GDM1 (cell line): ENCODE measurements at places on chromosomes 11 and 22.

GRCh38 chr22:17703811-17704210, 65.3 kb downstream of the BCL2L13 start:
- no peak for DNase-seq

DNA sequence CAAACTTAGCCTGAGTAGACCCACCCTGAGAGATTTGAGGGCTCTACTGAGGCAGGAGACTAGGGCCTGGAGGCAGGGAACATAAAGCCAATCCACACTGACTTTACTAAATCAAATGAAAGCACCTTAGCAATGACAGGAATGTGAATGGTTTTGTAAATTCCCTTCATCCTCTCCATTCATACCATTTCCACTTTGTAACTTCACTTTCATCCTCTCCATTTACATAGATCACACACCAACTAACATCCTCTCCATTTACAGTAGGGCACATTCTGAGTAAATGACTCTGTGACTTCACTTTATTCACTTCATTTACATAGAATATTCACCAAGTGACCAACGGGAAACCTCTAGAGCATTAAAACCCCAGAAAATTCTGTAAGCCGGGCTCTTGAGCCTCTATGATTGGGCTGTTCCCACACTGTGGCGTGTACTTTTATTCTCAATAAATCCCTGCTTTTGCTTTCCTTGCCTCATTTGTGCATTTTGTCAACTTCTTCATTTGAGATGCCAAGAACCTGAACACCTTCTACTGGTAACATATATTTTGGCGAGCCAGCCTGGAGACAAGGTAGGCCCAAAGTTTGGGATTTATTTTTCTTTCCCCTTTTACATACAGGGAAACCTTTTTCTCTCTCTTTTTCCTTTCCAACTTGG, 82.9 kb downstream of the PIWIL4 start:
- DNase-seq = no peak

- DNase-seq = peak; percentile 29
Observed at GRCh38 chr22:50399751-50400331, 56.7 kb downstream of the PPP6R2 start.

DNA sequence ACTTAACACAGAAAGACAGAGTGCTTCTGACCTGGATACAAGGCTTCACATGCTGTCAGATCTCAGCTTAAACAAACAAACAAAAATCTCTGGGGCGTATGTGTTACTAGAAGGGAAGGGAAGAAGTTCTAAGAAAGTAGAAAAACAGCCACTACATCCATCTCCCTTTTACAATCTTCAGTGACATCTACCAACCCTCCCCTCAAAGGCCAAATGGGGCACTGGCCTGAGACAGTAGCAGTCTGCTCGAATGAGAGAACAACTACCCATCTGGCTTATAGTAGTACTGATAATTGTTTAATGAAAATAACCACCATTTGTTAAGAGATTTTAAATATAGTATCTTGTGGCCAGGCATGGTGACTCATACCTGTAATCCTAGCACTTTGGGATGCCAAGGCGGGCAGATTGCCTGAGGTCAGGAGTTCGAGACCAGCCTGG, 29.4 kb downstream of the CCDC83 start:
- DNase-seq = no peak

- no peak for DNase-seq
Observed at GRCh38 chr11:86916330-86916729, 38.9 kb downstream of the FZD4 start.

DNA sequence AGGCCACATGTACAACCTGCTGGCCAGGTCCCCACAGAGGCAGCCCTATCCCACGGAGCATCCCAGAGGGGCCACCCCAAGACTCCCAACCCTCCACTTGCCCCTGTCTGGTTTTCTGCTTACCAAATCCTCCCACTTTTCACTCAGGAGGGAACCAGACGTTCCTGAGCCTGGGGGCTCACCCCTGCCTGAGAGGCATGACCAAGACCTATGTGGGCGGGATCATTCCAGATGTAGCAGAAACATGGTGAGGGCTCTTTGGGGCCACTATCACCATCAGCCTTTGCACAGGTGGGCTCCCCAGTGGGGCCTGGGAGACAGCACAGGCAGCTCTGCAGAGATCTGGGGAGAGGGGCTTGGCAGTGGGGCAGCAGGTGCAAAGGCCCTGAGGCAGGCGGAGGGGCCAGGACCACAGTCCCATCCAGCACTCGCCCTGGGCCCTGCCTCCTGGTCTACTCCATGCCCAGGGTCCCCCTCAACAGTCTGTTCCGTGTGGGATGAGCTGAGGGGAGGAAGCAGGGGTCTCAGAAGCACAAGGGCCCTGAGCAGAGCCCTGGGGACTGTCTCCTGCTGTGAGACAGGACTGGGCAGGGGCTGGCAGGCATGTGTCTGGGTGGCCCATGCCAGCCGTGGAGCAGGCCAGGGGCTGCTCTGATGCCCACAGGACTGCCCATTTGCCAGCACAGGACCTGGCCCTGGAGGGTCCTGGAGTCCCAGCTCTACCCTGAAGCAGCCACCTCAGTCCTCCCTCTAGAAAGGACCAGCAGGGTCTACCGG, 9.4 kb downstream of the PIM3 start:
- DNase-seq = no peak

DNA sequence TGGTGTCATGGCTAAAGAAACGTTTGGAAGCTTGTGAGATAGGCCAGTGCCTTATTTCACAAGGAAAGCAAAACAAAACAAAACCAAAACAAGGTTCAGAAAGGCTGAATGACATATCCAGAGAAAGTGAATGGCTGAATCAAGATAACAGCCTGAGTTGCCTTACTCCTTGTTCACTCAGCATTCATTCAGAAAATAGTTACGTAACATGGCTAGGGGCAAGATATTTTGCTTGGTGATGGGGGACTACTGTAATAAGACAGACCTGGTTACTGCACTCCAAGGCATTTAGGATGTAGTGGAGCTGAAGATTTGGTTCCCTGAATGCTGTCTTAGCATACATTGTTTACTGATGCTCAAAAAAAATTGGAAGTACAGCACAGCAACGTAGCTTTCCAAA, 47.7 kb downstream of the C11orf91 start:
- no peak for DNase-seq

- no peak for DNase-seq
Observed at GRCh38 chr11:20771681-20772080, 102.3 kb downstream of the NELL1 start.

DNA sequence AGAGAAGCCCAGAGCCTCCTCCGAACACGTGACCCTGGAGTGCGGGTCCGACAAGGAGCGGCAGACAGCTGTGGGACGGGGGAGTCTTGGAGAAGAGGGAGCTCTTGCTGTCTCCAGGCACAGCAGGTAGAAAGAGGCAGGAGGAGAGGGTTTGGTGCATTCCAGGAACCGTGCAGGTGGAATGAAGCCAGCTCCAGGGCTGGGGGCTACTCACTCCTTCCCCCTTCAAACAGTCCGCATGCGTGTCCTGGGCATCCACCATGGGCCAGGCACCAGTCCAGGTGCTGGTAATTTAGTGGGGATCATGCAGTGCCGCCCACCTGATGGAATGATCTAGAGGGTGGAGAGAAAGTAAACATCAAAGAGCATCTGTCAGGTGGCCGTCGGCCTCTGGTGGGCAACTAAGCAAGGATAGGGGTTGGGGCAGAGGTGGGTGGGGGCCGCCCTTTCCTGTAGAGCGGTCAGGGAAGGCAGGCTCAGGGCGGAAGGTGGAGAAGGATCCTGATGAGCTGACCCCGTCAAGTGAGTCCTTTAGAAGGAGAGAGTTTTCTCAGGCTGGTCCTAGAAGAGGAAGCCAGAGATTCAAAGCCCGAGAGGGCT, 850.0 kb downstream of the TBC1D22A start:
- no peak for DNase-seq

DNA sequence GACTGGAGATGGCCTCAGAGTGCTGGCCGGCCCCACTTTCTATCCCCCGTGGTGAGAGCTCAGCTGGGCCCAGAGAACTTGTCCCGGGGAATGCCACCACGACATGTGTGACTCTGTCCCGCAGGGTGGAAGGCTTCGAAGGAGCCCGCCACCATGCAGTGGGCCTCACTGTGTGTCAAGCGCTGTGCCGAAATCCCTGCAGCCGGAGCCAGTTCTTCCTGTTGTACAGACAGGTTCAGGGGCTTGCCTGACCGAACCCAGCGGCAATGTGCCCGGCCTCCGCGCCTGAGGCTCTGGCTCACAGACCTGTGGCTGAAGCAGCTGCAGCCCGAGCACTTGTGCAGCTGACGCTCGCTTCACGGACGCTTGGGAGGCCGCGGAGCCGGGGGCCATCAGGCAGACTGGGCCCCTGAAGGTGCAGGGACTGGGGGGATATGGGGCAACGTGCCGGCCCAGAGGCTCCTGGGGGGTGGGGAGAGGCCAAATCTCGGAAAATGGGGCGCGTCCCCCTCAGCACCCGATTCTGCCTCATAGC, 650 bp downstream of the PPM1F start:
- DNase-seq = no peak

GRCh38 chr11:13216019-13216710, 61.4 kb upstream of the BMAL1 start:
- DNase-seq = peak; percentile 59

DNA sequence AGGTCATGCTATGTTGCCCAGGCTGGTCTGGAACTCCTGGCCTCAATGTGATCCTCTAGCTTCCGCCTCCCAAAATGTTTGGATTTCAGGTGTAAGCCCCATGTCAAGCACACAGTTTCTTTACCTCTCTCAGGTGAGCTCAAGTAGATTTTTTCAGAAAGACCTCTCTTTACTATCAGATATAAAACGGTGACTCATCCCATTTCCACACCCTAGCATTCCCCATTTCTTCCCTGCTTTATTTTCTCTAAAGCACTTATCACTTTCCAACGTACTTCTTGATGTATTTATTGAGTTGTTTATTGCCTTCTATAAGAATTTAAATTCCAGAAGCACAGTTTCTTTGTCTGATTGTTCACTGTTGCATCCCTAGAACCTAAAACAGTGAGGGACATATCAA, 3.7 kb downstream of the TSG101 start:
- DNase-seq = no peak

- DNase-seq = no peak
Observed at GRCh38 chr22:39251762-39252460, 7.1 kb upstream of the PDGFB start.

- DNase-seq = no peak
Observed at GRCh38 chr22:23803001-23803819, 16.4 kb downstream of the SMARCB1 start.

DNA sequence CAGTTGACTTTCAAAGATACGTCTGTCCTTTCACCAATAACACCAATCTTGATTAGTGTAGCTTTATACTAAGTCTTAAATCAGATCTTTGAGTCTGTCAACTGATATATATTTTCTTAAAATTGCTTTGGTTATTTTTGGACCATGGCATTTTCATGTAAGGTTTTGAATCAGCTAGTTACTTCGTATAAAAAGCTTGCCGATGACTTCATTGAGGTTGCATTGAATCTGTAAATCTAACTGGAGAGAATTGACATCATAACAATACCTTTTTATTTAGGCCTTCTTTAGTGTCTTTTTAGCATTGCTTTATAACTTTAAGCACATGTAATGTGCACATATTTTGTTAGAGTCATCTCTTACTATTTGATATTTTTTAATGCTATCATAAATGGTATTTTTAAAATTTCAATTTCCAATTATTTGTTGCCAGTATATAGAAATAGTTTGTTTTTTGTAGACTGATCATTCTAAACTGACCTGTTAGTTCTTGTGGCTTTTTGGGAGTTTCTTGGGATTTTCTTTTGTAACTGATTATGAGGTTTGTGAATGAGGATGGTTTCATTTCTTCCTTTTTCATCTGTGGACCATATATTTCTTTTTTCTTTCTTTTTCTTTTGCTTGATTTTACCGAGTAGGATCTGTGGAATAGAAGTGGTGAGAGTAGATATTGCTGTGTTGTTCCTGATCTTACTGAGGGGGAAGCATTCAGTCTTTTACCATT, 61.4 kb downstream of the DDX10 start:
- no peak for DNase-seq

GRCh38 chr11:11081776-11082175, 223.9 kb upstream of the ZBED5 start:
- no peak for DNase-seq

DNA sequence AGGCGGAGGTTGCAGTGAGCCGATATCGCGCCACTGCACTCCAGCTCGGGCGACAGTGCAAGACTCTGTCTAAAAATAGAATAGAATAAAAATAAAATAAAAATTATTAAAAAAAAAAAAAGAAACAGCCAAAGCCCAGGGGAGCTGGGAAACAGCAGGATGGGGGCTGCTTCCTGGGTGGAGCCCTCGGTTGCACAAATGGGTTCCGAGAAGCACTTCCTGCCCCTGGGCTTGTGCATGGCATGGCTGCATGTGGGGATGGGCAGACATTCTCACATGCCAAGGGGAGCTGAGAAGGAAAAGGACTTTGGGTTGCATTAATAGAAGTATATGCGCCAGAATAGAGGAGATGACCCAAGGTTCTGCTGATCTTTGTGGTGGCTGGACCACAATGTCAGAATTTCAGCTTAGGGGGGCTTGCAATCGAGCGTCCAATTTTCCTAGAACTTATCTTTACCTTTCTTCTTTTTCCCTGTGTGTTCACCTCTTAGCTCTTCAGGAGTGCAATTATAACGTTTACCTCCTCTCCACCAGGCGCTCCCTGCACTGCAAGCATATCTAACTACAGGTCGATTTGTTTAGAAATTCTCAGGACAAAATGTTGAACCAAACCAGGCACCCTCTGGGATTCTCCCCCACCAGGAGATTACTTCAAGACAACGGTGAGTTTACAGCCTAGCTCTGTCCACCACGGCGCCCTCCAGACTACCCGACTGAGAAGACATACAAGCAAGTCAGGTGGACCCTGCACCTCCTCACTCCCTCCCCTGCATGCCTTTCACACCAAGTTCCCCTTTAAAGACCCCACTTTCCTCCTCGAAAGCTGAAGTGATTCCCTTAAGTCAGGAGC, 53.2 kb downstream of the SHISAL1 start:
- no peak for DNase-seq

GRCh38 chr22:23754980-23755636, 883 bp upstream of the VPREB3 start:
- no peak for DNase-seq

DNA sequence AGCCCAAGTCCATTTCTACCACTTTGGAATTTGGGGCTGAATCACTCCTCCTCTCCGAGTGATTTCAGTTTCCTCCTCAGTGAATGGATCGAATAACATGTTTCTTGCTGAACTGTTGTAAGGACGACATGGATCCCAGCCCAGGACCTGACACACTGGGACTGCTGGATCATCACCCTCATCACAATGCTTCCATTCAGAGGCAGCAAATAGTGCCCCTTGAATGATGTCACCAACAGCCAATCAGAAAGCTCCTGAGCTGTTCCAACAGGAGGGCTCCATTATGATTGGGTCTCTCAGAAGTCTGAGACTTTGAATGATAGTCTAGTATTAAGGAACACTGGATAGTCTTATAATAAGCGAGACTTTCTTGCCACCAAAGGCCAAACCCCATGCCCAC, 158.9 kb downstream of the MYO18B start:
- no peak for DNase-seq
